ENCODE measurements at places on chromosomes 1 and 21.

DNA sequence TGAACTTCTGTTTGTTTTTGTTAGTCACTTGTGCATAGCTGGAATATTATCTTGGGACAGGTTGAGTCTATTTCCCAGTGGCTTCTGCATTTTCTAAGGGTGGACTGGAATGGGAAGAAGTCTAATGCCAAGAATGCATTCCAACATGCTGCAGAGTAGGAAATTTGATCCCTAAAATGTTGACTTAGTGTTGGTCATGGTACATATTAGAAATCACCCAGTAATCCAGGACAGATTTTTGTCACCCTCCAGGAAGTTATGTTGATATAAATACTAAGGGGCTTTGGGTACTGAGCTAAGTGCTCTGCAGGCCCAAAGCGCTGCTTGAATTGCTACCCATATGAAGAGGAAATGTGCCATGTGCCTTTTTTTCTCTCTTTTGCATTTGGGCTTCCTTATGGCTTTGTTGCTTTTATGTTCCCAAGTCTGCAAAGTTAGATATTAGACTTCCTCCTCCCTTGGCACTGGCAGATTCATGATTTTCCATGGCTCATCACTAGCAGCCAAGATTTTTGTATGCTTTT lies 10.0 kb downstream of the ARID1A start:
- DNase-seq, result no peak

DNA sequence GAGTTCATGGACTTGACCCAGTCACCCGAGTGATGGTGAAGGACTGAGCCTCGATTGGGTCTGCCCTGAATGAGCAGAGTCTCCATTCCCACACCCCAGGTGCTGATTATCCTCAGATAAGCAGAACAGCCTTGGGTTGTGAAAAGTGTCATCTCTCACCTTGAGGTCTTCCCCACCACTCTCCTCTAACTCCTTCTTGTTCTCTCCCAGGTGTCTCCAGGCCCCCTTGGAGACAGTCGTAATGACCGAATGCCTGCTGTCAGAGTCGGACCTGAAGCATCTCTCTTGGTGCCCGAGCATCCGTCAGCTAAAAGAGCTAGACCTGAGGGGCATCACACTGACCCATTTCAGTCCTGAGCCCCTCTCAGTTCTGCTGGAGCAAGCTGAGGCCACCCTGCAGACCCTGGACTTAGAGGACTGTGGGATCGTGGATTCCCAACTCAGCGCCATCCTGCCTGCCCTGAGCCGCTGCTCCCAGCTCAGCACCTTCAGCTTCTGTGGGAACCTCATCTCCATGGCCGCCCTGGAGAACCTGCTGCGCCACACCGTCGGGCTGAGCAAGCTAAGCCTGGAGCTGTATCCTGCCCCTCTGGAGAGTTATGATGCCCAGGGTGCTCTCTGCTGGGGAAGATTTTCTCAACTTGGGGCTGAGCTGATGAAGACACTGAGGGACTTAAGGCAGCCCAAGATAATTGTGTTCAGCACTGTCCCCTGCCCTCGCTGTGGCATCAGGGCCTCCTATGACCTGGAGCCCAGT lies 3.4 kb downstream of the PRAMEF12 start:
- DNase-seq, result no peak

DNA sequence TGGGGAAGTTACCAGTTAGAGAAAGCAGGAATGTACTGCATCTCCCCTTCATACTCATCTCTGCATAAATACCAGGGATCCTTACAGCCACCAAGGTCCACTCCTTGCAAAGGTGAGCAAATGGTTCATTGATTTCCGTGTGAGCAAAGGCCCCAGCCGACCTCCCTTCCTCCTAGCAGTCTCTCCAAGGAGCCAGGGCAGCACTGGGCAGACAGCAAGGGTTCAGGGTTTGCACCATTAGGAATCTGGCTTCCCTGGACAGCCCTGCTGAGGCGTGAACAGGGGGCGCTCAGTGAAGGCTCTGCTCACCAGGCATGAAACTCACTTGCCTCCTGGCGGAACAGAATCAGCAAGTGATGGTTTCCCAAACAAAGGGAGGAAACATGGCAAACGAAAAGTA lies 65.7 kb downstream of the MRPL37 start:
- no peak for DNase-seq

DNA sequence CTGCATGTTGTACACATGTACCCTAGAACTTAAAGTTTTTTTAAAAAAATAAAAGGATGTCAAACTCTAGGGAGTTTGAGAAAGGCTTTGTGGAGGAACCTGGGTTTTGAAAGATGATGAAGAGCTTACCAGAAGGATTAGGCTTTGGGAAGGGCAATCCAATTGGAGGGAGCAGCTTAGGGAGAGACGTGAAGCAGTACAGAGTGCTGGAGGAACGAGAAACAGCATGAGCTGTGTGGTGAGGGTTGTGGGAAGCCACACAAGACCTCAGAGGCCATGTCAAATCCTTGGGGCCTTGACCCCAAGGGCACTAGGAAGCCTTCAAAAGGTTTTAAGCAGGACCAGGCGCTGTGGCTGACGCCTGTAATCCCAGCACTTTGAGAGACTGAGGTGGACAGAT lies 8.4 kb upstream of the KPNA6 start:
- DNase-seq, result no peak

DNA sequence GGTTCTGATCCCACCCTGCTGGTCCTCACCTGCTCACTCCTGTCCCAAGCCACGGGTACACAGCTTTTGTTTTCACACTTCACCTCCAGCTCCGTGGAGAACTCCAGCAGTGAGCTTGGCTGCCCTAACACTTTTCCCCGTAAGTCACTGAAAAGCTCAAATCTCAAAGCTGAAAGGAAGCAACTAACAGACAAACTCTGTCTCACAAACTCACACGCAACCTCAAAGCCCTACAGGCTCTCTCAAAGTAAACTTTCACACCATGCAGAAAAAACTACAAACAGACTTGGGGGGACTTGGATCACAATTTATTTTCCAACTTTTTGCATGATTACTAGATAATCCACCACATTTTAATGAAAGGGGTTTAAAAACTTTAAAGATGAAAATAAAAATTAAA lies 88.3 kb downstream of the AK5 start:
- DNase-seq, result no peak

DNA sequence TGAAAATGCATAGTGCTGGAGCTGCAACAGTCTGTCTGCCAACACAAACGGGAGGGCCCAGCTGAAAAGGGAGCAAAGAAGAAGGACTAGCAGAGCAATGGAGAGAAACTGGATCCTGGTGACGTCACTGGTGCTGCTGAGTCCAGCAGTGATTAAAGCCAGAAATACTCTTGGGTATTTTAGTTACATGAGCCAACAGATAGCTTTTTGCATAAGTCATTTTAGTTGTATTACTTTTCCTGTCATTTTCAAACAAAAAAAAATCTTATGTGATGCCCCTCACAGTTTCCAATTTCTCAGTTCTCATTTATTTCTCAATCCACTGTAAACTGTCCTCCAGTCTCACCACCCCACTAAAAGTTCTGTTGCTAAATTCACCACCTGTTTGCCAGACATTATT lies 38.7 kb upstream of the NEK7 start:
- peak; percentile 23 for DNase-seq

DNA sequence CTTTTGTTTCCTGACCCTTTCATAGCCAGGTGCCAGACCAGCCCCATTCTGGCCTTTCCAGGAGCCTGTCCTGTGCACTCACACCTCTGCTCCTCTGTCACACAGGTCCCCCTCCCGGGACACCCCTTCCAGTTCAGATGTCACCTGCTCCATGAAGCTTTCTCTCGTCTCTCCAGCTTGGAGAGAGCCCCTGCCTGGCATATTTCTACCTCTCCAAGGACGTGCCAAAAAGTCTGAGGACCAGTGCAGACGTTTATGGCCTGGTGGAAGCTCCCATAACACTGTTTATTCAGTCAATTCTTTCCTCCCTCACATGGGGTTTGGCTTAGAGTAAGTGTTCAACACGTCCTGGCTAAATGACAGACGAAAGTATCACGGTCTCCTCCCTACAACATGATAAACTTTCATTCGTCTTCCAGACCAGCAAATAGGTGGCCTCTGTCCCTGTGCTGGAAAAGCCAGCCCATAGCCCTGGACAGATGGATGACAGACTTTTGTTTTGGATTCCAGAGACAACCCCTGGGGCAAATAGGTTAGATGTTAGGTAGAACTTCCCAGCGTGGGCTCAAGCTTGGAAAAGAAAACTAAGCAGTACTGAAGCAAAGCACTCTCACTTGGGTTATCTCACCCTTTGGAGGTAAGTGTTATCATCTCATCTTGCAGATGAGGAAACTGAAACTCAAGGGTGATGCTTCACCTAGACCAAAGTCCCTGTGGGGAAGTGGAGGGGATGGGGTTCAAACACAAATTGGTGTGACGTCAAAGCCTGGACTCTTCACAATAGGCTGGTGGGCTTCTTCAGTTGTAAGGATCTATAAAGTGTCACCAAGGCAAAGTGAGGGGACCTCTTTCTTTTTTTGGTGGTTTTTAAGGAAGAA lies 52.9 kb upstream of the ECE1 start:
- DNase-seq, result no peak

- DNase-seq, result no peak
Observed at GRCh38 chr1:66446261-66447001, 87.5 kb upstream of the SGIP1 start.

GRCh38 chr1:113984710-113985109 lies 5.4 kb downstream of the OLFML3 start:
- no peak for DNase-seq

DNA sequence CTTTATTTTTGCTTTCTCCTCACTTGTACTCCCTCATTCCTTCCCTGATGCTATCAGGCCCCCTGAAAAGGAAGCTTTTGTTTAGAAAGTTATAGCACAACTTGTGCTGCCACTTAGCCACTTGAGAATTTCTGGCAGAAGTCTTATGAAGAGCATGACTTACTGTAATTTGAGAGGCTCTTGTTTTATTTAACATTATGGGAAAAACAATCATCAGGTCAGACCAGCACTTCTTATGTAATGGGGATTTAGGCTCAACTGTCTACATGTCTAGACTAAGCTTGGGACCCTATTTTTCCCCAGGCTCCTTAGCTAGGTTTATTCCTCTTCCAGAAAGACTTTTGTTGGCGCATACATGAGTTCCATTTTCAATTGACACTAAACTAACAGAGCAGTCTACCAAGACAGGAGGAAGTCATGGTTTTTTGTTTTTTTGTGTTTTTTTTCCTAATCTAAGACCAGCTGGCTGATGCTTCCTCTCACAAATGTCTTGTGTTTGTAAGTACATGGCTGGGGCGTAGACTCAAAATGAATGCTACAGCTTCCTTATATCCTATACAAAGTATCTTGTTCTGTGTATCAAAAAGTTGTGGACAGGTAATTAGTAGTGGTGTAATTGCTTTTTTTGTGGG lies 31.5 kb downstream of the TNFSF4 start:
- no peak for DNase-seq

- DNase-seq, result no peak
Observed at GRCh38 chr1:226407199-226407496, 745 bp downstream of the PARP1 start.

DNA sequence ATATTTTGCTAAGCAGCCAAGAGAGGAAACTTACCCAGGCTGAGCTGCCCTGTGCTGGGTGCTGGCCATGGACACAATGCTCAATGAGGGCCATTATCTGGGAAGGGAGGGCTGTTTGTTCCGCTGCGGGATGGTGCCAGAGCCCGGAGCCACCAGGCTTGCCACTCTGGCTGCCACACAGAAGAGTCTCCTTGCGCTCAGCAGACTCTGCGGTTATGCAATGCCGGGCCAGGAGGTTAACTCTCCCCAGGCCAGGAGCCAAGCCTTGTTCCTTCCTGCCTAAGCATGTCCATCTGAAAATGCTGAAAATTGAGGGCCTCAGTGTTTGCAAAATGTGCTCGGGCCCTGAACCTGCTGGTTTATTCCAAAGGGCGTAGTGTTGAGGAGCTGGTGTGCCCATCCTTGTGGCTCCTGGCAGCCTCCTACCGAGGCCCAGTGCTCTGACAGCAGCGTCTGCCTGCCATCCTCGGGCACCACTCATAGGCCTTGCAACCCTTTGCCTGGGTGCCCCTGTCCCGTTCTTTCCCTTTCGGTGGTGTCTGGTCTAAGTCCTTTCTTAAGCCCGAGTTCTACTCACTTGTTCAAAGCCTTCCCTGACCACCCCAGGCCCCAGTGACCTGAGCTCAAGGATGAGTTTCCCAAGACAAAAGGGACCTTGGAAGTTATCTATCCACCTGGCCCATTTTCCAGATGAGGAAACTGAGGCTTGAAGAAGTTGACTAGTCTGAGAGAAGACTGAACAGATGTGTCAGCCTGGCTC lies 133.8 kb upstream of the EDN2 start:
- DNase-seq, result peak; percentile 96

DNA sequence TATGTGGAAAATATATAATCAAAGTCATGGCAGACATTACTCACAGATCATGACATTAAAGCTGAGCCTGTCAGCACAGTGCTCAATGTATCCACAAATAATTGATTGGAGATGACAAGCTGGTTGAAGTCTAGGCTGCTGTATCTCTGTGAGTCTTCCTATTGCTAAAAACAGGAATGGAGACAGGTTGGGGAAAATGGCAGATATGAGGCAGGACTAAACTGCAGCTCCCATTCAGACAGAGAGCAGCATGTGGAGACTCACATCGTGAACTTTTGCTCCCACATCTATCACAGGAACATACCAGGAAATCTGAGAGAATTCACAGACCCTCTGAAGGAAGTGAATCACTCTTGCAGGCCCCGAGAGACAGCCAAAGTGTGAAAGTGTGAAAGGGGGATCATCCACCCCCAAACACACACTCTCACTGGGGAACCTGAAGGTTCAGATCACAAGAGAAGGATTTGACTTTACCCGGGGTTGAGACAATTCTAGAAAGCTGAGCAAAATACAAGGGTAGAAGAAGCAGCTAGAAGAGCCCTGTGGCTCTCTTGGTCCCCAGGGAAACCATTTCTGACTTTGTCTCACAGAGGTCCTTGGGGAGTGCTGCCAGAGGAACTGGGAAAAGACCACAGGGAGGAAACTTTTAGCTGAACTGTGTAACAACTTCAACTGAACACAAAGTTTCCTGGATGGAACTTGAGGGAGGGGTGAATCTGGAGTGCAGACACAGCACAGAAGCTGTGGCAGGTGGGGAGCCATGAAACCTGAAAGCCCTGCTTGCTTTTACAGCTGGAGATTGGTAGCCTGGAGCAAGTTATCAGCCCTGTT lies 173.4 kb downstream of the S1PR1 start:
- no peak for DNase-seq

DNA sequence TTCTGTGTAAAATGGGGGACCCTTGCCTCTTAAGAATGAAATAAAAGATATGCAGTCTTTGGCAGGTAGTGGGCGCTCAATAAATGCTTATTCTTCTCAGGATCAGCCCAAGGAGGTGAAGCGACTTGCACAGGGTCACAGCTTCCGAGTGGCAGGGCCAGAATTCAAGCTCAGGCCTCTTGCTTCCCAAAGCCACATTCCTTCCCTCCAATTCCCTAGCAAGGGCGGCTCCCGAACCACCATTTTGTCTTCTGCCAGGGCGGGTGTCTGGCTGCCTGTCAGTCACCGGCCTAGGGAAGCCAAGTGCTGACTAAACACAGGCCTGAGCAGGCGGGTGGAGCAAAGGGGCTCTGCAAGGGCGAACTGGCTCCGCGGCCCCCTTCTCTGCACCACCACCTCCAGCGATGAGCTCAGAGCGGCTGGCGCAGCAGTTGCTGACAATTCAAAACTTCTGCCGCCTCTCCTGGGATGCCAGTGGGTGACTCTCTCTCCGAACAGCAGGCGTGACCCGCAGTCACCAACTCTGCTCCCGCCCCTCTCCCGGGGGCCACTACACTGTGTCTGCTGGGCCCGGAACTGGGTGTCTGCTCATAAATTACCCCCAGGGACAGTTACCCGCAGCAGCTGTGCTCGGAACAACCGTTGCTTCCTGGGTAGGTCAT lies 10.8 kb downstream of the GPR3 start:
- peak; percentile 41 for DNase-seq

GRCh38 chr1:41282679-41283317 lies 40.7 kb upstream of the SCMH1 start:
- DNase-seq, result peak; percentile 39

GRCh38 chr21:36534656-36535055 lies 54.7 kb upstream of the CLDN14 start:
- no peak for DNase-seq

Data from thyroid gland (tissue), 4 donors.